Right lung (tissue), 10 donors: ENCODE measurements at places on chromosomes 12 and 14. TPM values are rescaled to one million over a fixed set of nuclear protein-coding genes. Genes with fewer than 3 reads are reported as not detected.

MYRFL gene
- 1.2 TPM for polyA plus RNA-seq

- DNase-seq = no peak
Measured at GRCh38 chr12:49800421-49801140, 27.6 kb downstream of the NCKAP5L start.

- DNase-seq = no peak
Measured at GRCh38 chr12:50659690-50660424, 104.0 kb upstream of the ATF1 start.

LTBP2 gene
- 14.7 TPM for polyA plus RNA-seq

GDF11 gene
- 18.8 TPM for polyA plus RNA-seq

RPGRIP1 gene
- 0.85 TPM for polyA plus RNA-seq

C12orf60 gene
- polyA plus RNA-seq = 2.8 TPM

- DNase-seq = no peak
Measured at GRCh38 chr14:95697764-95698163, 11.5 kb downstream of the TCL1B start.

ZDHHC22 gene
- 0.06 TPM for polyA plus RNA-seq

DNA sequence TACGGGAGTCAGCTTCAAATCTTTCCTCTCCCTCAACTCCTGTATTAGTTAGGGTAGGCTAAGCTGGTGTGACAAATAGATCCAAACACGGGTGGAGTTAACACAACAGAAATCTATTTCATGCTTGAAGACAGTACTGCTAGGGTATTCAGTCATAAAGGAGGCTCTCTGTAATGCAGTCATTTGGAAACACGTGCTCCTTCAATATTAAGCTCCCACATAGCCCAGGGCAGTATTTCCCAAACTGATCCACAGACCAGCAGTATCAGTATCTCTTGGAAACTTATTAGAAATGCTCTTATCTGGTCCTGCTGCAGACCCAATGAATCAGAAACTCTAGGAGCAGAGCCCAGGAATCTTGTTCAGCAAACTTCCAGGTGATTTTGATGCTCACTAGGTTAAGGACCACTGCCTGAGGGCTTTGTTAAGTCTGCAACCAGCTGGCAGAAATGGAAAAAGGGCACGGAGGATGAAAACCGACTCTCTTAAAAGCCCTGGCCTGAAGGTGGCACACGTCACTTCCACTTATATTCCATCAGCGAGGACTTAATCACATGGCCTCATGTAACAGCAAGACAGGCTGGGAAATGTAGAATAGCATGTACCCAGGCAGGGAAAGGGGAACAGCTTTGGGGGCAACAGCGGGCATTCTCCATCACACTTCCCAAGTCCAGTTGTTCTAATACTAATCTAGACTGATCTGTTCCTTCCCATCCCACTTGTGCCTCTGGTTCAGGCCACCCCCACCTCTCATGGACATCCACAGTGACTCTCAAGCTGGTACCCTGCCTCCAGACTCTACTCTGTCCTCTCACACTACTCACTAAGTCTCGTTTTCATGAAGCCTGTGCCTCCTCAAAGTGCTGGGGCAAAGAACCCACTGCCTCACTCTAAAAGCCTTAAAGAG lies 38.2 kb upstream of the RIC8B start:
- DNase-seq = no peak

DNA sequence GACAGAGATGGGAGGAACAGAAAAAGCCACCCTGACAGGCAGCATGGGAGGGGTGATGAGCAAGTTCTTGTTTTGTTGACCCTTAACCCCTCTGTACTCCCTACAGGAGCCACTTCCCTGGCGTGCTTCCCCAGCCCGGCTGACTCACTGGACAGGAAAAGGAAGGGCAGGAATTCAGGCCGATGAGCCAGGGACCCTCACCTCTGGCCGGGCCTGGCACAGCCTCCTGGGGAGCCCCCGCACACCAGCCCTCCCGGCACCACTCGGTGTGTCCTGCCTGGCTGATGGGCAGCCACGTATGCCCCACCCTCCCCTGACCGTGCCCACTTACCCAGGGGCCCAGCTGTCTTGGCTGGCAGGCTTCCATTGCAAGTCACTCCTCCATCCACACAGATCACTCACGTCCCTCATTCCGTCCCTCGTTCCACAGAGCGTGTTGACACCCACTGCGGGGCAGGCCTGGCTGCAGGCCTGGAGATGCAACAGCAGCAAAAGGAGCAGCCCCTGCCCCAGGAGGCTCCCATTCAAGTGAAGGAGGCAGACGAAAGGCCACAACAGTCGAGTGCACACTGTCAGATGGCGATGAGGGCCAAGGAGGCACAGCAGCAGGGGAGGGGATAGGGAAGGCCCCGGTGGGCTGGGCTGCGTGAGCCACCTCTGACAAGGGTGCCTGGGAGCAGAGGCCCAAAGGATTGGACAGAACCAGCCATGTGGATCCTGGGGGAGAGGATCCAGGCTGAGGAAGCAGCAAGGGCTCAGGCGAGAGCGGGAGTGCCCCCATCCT lies 19.7 kb upstream of the CD9 start:
- no peak for DNase-seq

SLC5A8 gene
- not detected for polyA plus RNA-seq

- DNase-seq = no peak
Measured at GRCh38 chr12:55001198-55001868, 16.8 kb upstream of the TESPA1 start.

POTEM gene
- polyA plus RNA-seq = not detected

- DNase-seq = no peak
Measured at GRCh38 chr12:53122961-53123468, 19.7 kb downstream of the SOAT2 start.

DNA sequence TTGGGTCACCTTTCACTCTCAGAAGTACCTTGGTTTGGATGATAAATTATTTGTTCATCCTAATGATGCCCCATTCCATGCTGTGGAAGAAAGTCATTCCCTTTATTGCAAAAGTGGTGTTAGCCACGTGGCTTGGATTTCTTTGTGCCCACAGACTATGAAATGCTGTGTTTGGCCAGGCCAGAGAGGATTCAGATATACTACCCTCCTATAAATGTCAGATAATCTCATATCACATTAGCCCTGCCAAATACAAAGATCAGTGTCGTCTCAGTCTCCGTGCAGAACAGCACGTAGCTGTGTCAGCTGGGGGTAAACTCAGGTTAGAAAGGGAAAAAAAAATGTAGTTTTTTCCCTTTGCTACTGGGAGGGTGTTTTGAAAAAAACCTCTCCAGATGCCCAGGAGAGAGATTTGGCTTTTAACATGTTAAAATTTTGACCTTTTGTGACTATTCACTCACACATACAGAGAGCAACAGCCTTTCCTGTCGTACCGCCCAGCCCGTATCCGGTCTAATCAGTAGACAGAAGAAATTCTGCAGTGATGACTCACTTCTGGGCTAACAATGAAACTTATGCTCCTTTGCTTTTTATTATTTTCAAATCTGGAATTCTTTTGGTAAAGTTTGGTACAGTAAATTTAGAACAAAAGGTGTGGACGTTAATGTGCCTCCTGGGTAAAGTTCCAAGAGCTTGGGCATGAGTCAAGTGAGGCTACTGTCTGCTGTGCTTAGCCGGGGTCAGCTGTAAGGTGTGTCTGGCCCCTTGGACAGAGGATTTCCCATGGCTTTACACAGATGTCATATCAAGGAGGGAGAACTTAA lies 8.5 kb upstream of the PTPRB start:
- peak; percentile 58 for DNase-seq

CLEC12A gene
- polyA plus RNA-seq = 2.1 TPM

DNA sequence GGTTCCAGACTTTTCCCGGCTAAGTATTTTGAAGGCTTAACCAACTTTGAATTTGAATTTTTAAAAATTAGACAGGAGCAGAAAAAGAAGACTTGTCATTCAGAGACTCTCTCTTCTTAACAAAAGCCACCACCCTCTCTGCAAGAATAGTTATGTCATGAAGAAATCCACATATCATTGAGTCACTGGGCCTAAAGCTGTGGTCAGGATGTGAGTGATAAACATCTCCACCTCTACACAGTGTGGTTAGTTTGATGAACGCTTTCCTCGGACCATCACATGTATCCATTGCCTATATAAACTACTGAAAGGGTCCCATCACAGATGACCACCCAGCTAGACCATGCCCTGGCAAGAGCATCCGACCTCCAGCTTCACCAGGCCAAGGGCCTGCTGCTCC lies 226.1 kb downstream of the KSR2 start:
- DNase-seq = no peak

DNA sequence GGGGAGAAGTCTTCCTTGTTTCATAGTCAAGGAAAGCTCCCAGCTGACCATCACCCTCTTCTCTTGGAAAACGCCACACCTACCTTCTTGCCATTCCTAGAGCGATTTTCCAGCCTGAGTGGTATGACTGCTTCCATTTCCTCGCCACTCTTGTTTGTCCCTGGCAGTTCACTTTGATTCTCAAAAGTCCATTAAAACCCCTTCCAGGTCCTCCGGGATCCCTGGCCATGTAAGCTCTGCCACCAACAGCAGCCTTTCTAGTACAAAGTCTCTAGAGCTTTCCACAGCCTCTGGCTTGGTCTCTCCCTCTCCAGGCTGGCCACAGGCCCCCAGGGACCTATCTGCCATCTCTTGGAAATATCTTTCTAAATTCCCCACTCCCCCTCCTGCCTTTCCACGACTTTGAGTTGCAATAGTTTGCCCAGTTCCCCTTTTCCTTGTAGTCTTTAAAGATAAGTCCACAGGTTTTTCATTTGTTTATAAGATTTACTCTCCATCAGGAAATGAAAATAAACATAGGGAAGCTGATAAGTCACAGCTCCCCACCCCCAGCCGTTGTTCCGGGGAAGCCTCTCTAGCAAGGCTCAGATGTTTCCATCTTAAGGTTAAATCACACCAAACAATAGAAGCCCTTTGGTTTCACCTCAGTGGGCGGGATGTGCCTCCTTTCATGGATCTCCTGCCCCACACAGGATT lies 42.9 kb upstream of the SINHCAF start:
- no peak for DNase-seq

- no peak for DNase-seq
Measured at GRCh38 chr12:27109334-27110028, 27.1 kb upstream of the C12orf71 start.

DNA sequence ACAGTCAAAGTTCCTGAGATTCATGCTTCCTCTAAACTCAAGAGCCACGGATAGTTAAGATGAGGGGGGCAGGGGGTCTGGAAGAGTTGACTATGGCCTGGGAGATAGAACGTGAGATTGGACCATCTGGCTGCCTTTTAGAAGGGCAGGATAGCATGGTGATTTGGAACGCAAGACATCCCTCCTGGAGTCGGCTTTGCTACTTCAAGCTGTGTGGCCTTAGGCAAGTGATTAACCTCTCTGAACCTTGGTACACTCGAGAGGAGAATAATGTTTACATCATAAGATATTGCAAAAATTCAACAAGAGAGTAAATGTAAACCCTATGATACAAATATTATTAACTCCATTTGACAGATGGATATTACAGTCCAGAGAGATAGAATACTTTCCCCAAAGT lies 49.7 kb downstream of the RPH3A start:
- no peak for DNase-seq

DNA sequence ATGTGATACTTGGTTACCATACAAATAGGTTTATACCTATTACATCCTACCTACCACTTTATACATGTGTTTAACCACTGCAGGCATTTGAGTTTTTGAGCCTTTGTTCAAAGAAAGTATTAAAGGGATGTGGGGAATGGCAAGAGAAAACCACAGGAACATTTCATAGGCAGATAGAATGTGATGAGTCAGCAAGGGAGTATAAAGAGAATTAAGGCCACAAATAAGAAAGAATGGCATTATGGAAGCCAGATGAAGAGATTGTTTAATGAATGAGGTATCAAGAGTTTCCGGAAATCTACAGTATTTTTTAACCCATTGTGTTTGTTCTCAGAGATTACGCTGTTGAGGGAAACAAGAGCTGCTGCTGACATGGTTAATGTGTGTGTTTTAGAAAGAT lies 66.9 kb downstream of the METTL25 start:
- DNase-seq = no peak

- DNase-seq = no peak
Measured at GRCh38 chr12:51434305-51434704, 9.7 kb downstream of the SLC4A8 start.

ARID4A gene
- 51.5 TPM for polyA plus RNA-seq

GRCh38 chr12:62032870-62033269 lies 227.3 kb upstream of the USP15 start:
- no peak for DNase-seq

ARG2 gene
- polyA plus RNA-seq = 2.1 TPM

- no peak for DNase-seq
Measured at GRCh38 chr12:125305231-125305630, 240.0 kb downstream of the AACS start.

BRMS1L gene
- polyA plus RNA-seq = 22.0 TPM

GRCh38 chr12:49733219-49734017 lies 7.9 kb upstream of the TMBIM6 start:
- no peak for DNase-seq

- peak; percentile 39 for DNase-seq
Measured at GRCh38 chr12:69239922-69240630, 707 bp downstream of the CPSF6 start.

DNA sequence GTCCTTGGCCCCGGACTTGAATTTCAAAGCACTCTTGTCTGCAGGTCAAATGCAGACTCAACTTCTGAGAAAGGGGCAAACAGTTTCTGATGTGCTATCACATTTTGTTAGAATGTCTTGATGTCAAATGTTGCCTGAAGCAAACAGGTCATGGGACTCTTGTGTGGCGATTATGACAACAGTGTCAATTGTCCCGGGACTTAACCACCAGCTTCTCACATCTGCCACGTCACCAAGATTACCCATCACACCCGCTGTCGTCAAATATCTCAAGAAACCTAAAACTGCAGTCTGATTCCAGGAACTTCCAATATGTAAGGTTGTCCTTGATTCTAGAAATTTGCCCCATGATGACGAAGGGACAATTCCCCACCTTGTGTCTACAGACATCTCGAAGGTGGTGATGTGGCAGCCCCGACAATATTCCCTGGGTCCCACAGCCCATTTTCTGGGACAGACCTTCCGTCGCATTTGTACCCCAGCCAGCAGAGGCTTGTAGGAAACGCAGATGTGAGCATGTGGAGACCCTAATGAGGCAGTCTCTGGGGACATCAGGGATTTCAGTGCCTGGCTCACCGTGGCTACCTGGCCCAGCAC lies 21.3 kb downstream of the LRTM2 start:
- no peak for DNase-seq

- DNase-seq = no peak
Measured at GRCh38 chr12:57726884-57727757, 11.4 kb downstream of the AGAP2 start.

DNA sequence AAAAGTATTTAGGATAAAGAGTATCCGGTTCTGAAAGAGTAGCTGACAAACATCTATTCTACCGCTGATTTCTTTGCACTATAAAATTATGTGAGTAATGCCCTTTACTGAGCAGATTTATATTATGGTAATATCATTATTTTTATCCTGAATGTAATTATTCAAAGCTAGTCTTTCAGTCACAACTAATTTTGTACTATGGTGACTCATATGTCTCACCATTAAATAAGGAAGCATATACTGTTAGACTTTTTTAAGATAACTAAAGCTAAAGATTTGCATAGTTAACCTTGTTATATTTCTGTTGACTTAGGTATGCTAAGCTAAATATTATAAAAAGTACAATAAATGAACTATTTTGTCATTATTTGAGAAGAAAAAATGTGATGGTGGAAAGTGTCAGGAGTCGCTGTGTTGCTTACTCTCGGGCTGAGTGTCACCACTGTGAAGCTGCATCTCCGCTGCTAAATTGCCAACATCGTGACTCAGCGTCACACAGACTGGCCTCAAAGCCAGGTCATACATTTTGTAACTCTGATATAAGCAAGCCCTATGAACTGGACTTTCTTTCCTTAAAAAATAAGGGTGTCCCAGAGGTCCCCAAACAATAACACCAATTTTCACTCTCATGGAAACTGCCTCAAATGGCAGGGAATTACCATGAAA lies 69.1 kb upstream of the SSTR1 start:
- DNase-seq = no peak

XRCC3 gene
- 21.7 TPM for polyA plus RNA-seq
